ENCODE measurements at places on chromosomes 6 and 20.

- no peak for DNase-seq
These were observed 116.3 kb downstream of the OR2B2 start for GRCh38 chr6:27795697-27796494.

- no peak for DNase-seq
These were observed 1.3 kb downstream of the RGL2 start for GRCh38 chr6:33297406-33297955.

GRCh38 chr6:150334790-150335783, 33.7 kb upstream of the IYD start:
- DNase-seq, result no peak

- DNase-seq, result no peak
These were observed at the start of gene CDC40 for GRCh38 chr6:110180228-110181008. Gene CDC40, plus strand, starts transcription at chr6:110180427. Its CDS starts 18 bp downstream, at chr6:110180445.

- DNase-seq, result no peak
These were observed 252.7 kb downstream of the UST start for GRCh38 chr6:148999501-148999900.

DNA sequence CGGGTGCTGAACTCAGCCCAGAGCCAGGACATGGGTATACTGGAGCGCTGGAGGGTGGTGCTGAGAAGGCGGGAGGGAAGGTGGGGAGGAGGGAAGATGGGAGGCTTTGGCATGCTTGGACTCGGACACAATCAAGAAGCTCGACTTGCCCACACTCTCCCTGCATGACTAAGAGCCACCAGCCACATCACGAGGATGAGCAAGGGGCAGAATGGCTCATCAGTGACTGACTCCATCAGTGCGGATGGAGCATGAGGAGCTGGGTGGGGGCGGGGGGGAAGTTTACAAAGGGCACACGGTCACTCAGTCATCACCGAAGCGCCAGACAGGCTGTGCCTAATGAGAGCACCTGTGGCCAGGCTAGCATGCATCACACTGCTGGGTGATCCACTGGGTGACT, 222.8 kb downstream of the KIF16B start:
- DNase-seq, result no peak

GRCh38 chr6:6905961-6906518, 201.7 kb upstream of the RREB1 start:
- no peak for DNase-seq

All from vagina (tissue), 2 donors.